ENCODE measurements at places on chromosomes 7 and 10.

DNA sequence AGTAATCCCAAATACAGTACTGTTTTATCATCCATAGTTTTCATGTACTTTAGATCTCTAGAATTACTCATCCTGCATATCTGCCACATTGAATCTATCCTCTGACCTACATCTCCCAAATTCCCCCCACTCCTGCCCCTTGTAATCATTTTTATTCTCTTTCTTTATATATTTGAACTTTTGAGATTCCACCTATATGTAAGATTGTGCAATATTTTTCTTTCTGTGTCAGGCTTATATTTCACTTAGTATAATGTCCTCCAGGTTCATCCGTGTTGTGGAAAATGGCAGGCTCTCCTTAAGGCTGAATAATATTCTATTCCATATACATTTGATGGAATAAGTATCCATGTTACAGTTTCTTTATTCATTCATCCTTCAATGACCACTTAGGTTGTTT, 640.4 kb downstream of the POM121L12 start:
- no peak for DNase-seq

DNA sequence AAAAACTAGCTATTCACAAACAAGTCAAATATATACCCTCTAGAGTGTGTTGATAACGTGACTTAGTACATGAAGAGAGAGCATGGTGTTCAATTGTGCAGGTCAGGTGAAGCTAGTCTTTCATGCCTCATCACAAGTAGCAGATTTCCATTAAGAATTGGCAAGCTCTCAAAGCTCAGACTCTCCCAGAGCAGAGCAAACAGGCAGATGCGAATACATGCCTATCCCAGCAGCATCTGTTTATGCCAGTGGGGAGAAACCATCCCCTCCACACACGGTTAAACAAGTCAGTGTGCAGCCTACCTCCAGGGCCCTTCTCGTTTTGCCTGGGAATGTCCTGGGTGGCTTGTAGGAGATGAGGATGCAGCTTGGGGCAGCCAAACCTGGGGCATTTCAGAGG, 532.5 kb upstream of the C7orf33 start:
- no peak for DNase-seq

DNA sequence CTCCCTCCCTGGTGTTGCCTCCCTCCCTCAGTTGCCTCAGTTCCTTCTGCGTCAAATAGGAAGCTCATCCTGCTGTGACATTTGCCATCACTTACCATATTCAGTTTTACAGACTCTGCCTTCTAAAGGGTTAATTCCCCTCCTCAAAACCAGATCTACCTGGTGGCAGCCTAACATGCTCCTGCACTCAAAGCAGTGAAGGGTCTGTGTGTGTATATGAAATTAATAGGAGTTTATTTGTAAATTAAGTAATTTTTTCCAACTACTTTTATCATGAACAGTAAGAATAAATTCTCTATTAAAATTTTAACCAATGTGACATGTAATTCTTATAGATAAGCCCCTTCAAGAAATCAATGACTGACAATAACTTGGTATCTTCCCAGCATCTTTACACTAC, 158.6 kb upstream of the INSYN2A start:
- no peak for DNase-seq

GRCh38 chr10:108204528-108205305, 1040.2 kb upstream of the SORCS1 start:
- DNase-seq = no peak

GRCh38 chr7:5217851-5218331, 27.9 kb downstream of the WIPI2 start:
- DNase-seq = no peak

DNA sequence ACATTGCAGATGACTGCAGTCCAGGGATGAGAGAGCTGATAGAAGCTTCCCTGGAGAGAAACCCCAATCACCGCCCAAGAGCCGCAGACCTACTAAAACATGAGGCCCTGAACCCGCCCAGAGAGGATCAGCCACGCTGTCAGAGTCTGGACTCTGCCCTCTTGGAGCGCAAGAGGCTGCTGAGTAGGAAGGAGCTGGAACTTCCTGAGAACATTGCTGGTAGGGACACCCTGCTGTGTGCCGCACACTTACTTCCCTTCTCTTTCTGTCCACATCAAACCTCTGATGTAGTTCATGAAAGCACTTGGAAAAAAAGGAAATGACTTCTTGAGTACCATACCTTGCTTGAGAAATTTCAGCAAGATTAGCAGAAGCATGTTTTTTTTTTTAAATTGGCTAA, 25.3 kb downstream of the MAP3K8 start:
- no peak for DNase-seq

GRCh38 chr7:49692516-49692915, 80.9 kb upstream of the VWC2 start:
- no peak for DNase-seq

GRCh38 chr10:62062028-62062427, 160.5 kb downstream of the ARID5B start:
- DNase-seq = no peak

DNA sequence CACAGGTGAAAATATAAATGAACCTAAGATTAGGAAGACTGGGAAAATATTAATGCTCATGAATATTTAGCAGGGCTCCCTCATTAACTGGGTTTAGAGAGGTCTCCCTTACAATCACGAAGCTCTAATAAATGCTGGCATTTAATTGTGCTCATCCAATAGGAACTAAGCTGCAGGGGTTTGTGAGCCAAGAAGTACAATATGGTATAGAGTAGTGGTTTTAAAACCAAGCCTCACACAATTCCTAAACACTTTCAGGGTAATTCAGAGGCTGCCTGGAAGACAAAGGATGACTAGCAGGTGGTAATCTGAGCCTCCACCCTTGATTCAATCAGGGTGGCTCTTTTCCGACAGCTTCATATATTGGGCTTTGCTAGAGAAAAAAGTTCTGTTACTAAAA, 103.3 kb downstream of the GPAM start:
- DNase-seq = no peak

GRCh38 chr7:23558303-23558702, 26.5 kb upstream of the TRA2A start:
- DNase-seq = no peak

DNA sequence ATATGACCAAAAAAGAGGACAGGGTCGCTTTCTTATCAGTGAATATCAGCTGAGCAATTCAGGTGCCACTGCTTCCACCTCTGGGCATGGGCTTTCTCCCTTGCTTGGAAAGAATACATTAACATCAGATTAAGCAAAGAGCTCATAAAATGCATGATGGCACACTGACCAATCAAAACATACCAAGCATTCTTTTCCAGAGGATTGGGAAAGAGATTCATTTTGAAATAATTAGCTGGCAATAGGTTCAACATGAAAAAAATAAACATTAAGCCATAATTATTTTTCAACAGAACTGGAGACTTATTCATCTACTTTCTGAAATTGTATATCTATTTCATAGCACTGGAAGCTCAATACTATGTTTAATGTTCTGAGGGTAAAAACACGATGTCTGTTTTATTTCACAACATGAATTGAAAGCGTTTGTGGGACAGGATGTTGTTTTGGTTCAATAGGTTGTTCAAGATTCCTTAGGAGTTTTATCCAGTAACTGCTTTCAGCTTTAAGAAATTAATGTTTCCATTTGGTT, 53.2 kb downstream of the TFAM start:
- no peak for DNase-seq

GRCh38 chr7:100688326-100688860, 5.7 kb downstream of the GIGYF1 start:
- no peak for DNase-seq

- no peak for DNase-seq
These were observed 46.0 kb downstream of the INSIG1 start for GRCh38 chr7:155343661-155344121.

- no peak for DNase-seq
These were observed 34.6 kb upstream of the MALRD1 start for GRCh38 chr10:19014034-19014433.

DNA sequence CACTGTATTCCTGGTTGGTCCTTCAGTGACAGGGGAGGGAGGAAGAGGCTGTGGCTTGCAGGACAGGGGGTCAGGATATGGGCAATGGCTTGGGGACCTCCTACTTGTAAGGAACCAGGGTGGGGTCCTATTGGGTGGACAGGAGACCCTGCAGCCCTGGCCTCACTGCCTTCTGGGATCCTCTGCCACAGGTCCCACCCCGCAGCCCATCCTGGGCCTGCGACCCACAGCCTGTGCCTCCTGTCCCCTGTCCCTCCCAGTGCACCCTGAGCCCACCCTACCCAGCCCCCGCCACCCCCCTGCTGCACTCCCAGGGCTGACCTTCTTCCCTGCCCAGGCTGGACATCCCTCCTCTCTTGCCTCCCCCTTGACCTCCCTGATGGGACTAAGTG, 58.7 kb upstream of the MYL10 start:
- no peak for DNase-seq

GRCh38 chr7:80039251-80039884, 95.3 kb upstream of the GNAI1 start:
- DNase-seq = no peak

DNA sequence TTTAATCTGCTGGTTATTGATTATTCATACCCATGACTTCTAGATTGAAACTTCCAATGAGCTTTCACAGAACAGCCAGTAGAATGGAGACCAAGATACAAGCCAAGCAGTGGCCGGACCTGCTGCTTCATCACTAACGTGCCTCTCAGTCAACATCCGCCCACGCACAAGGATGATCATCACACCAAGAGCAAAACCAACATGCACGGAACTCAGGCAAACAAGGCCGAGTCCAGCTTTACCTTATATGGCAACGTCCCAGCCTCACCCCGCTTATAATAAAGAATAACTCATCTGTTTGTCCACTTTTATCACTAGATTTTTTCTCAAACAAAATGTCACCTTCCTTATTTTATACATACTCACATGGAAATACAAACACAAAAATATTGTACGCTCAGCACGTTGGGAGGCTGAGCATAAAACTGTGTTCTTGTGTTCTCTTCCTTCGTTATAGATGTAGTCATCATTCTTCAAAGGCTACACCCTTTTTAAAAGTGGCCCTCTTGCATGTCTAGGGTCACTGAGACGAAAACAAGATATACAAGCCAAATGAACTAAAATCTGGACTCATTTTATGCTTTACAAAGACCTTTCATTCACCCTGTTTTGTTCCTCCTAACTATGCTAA, 122.7 kb downstream of the SFMBT2 start:
- no peak for DNase-seq

DNA sequence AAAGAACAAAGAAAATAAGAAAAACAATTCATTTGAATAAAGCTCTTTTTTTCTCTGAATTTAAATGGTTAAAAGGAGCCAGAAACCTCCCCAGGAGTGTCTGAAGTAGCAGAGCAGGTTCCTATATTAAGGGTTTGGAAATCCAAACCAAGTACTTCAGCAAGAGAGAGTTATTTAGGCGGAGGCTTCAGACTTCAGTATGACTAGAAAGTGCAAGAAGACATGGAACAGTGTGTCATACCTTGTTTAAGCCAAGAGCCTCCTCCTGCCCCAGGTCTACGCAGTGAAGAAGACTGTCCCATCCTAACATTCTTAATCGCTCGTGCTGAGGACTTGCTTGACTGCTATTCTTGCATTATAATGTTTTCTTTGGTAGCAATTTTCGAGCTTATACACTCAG, 51.3 kb downstream of the ODAD2 start:
- DNase-seq = no peak

- no peak for DNase-seq
These were observed 18.4 kb downstream of the ZNRF2 start for GRCh38 chr7:30302656-30303311.

DNA sequence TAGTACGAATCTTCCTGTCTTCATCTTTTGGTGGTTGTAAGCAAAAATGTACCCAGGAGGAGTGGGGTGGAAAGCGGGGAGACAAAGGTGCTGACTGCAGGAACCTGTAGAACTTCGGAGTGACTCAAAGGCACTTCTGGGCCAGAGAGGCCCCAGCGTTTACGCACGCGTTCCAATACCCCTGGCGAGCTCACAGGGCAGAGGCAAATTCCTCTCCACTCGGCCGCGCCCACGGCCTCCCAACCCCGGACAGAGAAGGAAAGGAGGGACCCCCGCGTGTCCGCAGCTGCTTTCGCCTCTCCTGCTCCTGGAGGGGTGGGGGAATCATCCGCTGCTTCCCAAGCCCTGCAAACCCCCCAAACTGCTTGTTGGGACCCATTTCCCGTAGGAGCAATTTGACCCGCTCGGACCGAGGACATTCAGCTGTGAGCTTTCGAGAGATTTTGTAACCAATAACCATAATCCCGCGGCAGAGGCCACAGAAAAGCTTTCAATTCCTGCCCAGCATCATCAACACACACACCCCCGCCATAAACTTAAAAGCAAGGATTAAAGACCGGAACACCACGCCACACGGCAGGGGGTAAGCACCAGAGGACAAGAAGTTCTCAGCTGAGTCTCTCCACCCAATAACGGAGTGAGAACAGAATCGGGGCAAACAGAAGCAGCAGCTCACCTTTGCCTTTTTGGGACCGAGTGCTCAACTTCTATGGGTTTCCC, 2.3 kb downstream of the IGF2BP3 start:
- DNase-seq = no peak
